ENCODE measurements at places on chromosomes 16 and 17.

DNA sequence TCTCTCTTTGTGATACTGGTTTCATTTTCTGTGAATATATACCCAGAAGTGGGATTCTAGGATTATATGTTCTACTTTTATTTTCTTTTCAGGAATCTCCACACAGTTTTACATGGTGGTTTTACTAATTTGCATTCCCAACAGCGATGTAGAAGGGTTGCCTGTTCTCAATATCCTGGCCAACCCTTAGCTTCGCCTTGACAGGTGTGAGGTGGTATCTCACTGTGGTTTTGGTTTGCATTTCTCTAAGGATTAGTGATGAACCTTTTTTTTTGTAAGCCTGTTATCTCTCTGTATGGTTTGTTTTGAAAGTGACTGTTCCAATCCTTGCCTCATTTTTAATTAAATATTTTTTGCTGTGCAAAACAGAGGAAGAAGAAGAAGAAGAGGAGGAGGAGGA is 937.7 kb downstream of the CDH8 start:
- no peak for DNase-seq

DNA sequence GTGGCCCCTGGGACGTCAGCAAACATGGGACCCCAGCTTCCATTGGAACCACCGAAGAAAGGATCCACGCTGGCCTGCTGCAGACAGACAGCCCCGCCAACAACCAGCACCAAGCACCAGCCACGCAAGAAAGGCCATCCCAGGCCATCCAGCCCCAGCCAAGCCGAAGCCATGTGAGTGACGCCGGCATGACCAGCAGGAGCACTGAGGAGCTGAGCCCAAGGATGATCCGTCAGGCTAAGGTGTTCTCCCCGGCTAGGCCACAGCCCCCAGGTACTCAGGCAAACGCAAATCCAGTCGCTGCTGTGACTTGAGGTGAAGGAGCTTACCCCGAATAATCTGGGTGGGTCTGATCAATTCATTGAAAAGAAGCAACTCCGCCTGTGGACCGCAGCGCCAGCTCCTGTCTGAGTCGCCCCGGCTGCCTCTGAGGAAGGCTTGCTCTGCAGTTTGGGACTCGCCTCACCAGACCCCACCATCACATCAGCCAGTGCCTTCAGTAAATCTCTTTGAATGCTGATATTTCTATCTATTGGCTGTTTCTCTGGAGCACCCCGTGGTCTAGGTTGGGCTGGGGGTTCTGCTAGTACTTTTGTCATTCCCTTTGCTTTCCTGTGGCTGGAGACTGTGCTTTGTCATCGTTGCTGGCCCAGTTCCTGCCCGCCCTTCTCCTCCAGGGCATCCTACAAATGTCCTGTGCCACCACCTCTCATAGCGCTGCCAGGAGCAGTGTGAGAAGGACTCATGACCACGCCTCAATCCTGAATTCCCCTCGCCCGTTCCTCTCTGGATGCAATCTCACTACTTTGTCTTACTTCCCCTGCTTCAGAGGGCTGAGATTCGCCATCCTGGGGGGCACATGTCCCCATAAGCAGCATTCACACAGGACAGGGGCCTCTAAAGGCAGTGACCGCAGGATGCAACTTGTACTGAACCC is 8.1 kb upstream of the CBX2 start:
- no peak for DNase-seq

DNA sequence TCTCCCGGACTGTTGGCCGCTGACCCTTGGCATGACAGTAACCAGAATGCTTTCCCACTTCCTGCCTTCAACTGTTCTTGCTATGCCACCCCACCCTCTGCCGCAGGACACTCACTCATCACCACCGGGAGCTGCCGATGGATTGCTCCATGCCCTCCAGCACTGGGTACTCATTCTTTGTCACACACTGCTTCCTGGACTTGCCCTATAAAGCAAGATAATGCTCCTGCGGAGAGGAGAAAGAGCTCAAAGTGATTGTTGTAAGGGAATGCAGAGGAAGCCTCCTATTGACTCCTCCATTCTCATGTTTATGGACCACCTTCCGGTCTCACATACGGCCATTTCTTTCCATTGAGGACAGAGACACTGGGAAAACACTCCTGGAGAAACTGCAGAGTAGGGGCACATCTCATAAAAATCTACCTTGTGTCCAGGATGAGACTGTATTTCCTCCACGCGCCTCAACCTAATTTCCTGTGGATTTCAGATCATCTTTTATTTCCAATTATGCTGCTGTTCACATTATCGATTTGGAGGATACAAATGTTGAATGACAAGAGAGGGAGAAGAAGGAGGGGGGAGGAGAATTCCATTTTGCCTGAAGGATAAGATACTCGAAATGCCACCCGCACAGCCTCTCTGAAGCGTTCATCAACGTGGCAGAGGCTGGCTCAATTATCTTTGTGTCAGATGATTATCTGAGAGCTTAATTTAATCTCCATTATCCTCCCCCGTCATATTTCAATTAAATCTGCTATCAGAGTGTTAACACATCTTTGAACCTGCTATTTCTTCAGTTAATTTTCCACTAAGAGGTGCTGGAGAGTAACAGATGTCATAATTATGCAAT is 486.1 kb upstream of the SALL1 start:
- peak; percentile 81 for DNase-seq

- no peak for DNase-seq
Observed at GRCh38 chr16:8070506-8070905, 519.8 kb downstream of the TMEM114 start.

DNA sequence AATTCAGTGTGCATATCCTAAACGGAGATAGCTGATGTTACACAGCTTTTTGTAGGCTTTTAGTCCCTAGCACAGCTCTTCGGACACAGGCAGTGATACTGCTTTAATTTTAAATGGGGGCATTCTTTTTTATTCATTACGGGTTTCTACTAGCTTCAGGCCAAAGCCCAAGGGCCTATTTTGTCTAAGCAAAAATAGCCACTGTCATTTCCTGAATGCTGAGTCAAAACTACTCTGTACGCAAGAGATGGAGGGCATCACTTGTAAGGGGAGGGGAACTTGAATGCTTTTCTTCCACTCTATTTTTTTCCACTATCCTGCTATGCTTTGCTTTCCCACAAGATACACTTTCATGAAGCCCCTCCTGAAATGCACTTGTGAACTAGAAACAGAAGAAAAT is 360.7 kb downstream of the PMP22 start:
- peak; percentile 3 for DNase-seq

DNA sequence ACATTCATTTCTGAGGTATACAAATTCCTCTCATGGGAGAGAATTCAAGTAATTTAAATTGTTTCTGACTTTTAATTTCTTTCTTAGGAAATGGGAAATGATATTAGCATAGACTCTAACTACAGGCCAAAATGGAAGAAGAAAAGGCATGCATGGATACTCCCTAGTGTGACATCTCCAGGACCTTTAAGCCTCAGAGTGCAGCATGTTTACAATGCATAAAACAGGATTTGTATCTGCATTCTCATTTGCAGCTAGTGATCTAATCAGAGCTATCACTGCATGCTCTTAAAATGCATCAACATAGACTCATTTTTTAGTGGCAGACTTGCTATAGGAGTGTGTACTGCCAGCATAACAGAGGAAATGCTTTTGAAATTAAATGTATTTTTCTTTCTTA is 224.6 kb upstream of the GOT2 start:
- no peak for DNase-seq

DNA sequence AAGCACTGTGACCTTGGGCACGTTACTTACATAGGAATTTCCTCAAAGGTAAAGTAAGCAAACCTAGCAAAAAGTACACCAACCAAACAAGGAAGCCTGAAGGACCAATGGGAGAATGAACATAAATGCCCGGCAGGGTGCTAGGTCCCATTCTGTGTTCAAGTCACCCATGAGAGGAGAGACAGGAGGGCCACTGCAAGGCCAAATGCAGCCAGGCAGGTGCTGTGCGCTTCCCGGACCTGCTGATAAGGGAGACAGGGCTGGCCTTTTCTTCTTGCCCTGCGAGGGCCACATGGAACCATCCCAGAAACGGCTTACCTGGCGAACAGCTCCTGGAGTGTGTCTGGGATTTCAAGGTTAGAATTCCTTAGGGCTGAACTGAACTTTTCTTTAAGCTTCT is 69.0 kb downstream of the GTF3C1 start:
- DNase-seq, result no peak

DNA sequence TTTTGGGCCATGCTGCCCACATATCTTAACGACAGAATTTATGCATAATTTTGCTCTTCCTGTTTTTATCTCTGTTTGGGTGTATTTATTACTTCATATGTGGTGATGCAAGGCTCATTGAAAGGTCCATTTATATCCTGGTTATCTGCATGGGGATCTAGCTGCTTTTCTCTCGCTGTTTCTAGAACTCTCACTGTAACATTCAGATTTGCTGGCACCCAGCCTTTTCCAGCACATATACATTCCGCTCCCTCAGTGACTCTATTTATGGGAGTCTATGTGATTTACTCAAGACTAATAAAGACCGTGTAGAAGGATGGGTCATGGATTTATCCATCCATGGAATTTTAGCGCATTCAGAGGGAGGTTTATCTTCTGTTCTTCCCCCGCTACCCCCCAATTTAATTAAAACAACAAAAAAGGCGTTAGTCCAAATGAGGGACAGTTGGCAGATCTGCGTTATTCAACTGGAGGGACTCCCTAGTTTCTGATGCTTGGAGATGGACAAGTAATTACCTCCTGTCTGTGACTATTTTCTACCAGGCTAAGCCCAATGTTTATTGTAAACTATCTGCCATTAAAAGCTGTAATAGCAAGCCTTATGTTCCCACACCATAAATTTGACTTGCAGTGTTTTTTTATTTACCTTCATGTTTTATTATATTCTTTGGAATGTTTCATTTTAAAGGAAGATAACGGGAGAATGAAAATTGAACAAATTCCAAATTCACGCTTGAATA is 19.8 kb upstream of the MARCHF10 start:
- no peak for DNase-seq

DNA sequence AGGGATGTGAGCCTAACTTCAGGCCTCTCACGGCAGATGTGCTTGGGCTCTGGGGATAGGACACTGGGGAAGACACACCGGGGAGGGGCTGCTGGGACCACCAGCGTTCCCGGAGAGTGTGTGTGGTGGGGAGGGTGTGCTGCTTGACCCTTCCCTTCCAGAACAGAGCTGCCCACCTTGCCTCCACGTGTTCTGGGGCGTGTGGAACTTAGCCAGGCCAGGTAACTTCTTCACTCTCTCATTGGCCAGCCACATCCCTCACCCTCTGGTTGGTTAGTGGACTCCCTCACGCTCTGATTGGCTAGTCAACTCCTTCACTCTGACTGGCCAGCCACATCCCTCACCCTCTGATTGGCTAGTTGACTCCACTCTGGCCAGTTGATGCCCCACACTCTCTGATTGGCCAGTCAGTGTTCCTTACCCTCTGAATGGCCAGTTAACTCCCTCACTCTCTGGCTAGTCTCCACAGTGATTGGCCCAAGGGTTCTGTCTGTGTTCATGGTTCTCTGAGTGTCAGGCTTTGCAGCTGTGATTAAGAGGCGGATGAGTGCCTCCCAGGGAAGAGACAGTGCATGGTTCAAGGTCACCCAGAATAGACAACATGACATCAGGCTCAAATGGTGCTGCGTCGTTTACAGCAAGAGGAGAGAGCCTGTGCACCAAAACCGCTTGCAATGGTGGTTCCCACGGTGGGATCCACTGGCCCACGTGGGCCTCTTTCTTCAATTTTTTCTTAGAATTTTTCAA is 10.0 kb downstream of the TMEM235 start:
- no peak for DNase-seq

GRCh38 chr17:82195675-82196672 is 16.7 kb downstream of the CCDC57 start:
- DNase-seq, result no peak

GRCh38 chr17:61477204-61477834 is 25.1 kb downstream of the TBX4 start:
- DNase-seq, result no peak

DNA sequence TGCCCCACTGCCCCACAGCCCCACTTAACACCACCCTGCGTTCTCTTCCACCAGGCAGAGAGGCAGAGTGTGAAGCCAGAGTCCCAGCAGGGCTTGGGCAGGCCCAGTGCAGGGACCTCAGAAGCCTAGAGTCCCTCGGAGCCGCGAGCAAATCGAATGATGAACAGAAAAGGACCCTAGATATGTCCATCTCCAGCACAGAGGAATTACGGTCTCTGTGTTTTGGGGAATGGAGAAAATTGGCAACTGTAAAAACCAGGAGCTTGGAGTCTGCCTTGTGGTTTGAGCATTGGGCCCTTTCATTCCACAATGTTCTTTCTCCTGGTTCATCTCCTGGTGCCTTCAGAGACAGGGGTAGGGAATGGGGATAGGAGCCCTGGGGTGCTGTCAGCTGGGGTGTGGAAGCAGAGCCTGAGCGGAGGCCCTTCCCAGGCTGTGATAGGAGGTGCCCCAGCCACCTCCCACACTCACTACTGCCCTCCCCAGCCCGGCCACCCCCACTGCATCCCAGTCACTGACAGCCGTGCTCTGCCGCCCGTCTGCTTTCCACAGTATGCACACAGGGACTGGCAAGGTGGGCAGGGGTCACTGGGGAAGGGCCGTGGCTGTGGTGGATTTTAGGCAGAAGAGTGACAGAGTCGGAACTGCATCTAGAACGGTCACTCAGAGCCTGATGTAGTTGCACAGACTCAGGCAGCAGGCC is 26.7 kb downstream of the TBX4 start:
- no peak for DNase-seq

DNA sequence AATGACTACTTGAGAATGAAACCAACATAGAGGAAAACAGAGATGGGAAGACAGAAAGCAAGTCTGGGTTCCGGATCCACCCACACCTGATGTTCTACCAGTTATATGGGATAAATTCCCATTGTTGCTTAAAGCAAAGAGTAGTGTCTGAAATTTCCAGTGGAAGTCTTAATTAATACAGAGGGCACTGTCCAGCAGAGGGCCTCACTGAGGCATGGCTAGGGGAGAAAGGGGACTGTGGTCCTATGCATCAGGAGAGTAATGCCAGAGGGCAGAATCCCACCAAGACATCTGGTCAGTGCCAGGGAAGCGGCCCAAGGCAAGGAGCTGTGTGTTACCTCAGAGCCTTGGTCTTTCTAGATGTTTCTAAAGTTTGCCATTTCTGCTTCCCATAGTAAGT is 7.5 kb upstream of the UMOD start:
- no peak for DNase-seq

DNA sequence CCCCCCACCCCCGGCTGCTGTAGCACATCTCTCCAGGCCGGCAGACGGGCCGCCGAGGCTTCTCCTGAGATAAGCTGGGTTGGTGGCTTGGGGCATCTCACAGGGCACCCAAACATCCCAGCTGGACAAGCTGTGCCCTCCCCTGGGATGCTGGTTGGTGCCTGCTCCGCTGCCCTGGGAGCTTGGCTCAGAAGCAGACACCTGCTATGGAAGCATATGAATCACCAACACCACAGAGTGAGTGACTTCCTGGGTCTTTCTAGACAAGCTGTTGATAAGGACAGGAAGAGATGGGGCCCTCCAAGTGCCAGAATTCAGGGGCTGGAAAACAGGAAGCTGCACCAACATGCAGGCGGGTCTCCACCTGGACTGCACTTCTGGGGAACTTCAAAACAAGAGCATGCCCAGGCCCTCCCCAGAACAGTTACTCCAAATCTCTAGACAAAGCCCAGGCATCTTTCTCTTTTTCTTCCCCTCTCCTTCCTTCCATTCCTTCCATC is 13.7 kb downstream of the C16orf95 start:
- peak; percentile 30 for DNase-seq

GRCh38 chr16:15857724-15858560 is 1.1 kb upstream of the MYH11 start:
- no peak for DNase-seq

GRCh38 chr17:38710604-38710962 is 5.5 kb downstream of the MLLT6 start:
- no peak for DNase-seq

GRCh38 chr17:20053361-20053964 is 44.3 kb downstream of the SPECC1 start:
- no peak for DNase-seq

- no peak for DNase-seq
Observed at GRCh38 chr17:39700148-39700987, 504 bp downstream of the ERBB2 start.
